ENCODE measurements at places on chromosomes 12 and 14. TPM values are rescaled to one million over a fixed set of nuclear protein-coding genes. Genes with fewer than 3 reads are reported as not detected.

The RFX4 gene
- total RNA-seq = not detected

The KCNC2 gene
- total RNA-seq = not detected

The TRHDE gene
- 0.38 TPM for total RNA-seq

The DEGS2 gene
- 0.28 TPM for total RNA-seq

The TMEM119 gene
- total RNA-seq = 15.8 TPM
